ENCODE measurements at places on chromosomes 5 and 9.

GRCh38 chr5:42566652-42567295, 143.5 kb downstream of the GHR start:
- no peak for DNase-seq

GRCh38 chr5:153938191-153938842, 100.4 kb downstream of the FAM114A2 start:
- DNase-seq: no peak

GRCh38 chr5:159880676-159881075, 35.6 kb upstream of the ADRA1B start:
- no peak for DNase-seq

- no peak for DNase-seq
These were observed 13.1 kb upstream of the TRIM14 start for GRCh38 chr9:98132158-98132557.

DNA sequence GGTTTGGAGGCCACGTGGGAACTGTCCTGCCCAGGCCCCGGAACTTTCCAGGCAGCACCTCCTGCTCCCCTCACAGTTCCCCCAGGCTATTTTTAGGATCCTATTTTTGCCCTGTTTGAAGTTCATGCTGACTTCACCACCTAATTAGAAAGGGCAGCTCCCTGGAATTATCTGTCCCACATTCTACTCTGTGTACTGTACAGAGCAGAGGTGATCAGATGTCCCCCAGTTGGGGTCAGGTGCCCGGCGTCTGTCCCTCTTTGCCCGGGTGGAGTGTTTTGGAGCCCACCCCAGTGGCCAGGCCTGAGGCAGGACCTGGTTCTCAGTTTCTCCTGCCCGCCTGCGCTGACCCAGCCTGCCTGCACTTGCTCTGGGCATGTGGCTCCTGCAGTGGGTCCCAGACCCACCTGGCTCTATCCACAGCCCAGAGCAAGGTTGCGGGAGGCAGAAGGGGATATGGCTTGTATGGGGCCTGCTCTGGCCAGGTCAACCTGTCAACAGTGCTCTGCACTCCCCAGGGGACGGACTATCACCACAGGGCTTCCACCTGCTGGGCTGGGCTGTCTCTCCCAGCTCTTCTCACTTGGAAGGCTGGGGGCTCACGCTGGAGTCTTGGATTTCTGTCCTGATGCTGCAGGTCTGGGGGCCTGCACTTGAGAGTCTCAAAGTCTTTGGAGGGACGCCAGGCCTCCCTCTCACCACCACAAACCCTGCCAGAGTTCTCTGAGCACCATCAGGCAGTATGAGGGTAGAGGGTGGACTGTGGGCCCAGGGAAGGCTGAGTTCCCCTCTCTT, 268.3 kb downstream of the GADD45G start:
- DNase-seq: no peak

GRCh38 chr5:150153957-150154617, 1.6 kb downstream of the PDGFRB start:
- peak; percentile 12 for DNase-seq

DNA sequence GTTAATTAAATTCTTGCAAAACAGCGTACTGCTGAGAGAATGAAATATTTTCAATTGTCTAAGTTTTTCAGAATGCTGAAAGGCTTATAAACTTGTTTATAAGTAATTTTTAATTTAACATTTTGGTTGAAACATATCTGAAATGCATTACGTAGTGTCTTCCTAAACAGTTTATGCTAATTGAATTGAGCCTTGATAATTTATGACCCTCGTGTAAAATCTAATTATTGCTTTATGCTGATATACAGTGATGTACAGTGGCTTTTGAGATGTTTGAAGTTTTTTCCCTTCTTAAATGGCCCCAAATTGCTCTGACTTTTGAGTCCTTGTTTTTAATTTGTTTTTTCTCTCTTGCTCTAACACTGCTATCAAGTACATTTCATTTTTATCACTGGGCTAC, 262.7 kb downstream of the FBXL7 start:
- no peak for DNase-seq

DNA sequence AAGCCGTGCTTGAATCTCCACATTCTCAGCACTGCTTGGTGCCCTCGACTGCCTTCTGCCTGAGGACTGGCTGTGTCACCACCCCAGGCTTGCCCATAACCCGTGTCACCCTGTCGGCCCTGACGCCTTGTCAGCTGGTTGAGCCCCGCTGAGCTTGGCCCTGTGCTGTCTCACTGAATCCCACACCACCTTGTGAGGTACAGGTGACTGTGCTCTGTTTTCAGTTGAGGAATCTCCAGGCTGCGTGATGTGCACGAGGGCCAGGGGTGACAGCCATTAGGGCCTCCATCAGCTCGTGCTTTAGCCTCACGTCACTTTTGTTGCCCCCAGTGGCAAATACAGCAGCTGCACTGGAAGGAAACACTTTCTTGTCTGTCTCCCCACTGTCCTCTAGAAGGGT, 90.7 kb downstream of the CACNA1B start:
- DNase-seq: no peak

Measured in CD4-positive, alpha-beta T cell treated with Interleukin-17A for 1 hour (primary cell).